ENCODE measurements at places on chromosomes 3 and 15.
A peak's percentile ranks its signal among the peaks of the same experiment; 100 is the strongest.

- ATAC-seq: no peak
These were observed 423.4 kb upstream of the ATP11B start for GRCh38 chr3:182369861-182370260.

- peak; percentile 32 for ATAC-seq
These were observed 59.7 kb upstream of the KBTBD8 start for GRCh38 chr3:66938338-66938963.

DNA sequence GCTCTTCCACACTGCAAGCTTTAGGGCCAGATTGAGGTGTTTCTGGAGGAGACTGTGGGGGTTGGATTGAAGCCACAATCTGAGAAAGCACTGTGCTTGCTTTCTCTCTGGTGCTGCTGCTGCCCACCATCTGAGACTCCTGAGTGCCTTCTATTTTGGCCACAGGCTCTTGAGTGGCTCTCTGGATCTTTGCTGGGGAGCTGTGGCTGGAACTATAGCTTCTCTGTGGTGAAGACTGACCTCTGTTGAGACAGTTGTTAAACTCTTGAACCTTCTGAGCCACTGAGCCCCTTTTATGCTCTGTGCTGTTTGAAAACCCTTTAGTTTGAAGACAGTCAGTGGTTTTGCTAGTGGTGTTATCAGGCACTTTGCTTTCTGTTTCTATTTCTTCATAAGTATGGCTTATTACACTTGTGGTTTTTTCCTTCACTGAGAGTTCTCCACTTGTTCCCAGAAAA lies 108.7 kb upstream of the TSPAN3 start:
- peak; percentile 56 for ATAC-seq

GRCh38 chr3:194386648-194387047 lies 12.4 kb downstream of the GP5 start:
- no peak for ATAC-seq

GRCh38 chr3:104126864-104127553 lies 1239.7 kb upstream of the ALCAM start:
- no peak for ATAC-seq

- ATAC-seq: no peak
These were observed 272.2 kb upstream of the NR2F2 start for GRCh38 chr15:96058103-96058851.

- peak; percentile 20 for ATAC-seq
These were observed 2.0 kb upstream of the TRAT1 start for GRCh38 chr3:108820586-108820985.

- no peak for ATAC-seq
These were observed 3.9 kb downstream of the GRM2 start for GRCh38 chr3:51710631-51711351.

- ATAC-seq: no peak
These were observed 701.2 kb downstream of the NLGN1 start for GRCh38 chr3:174098746-174099145.

DNA sequence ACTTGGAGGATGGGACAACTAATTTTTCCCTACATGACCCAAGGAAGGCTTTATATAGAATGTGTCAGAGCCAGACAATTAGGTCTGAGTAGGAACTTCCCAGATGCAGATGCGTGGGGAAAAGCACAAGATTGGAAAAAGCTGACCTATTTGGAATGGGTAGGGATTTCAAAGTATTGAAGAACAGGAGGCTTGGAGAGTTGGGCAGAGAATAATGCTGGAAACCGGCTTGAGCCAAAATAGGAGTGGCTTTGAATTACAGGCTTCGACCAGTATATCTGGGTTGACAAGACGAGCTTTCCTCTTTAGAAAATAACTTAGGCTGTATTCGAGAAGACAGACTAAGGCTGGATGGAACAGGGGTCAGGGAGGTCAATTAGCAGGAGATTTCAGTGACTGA lies 181.1 kb downstream of the GBE1 start:
- no peak for ATAC-seq

GRCh38 chr3:38573111-38573510 lies 76.4 kb downstream of the SCN5A start:
- ATAC-seq: no peak

All from activated T-helper 17 cell treated with anti-CD3 and anti-CD28 coated beads, Interleukin-2, amount 50 U/mL, for 72 hours (primary cell).